ENCODE measurements at places on chromosomes 5 and 9.

- no peak for DNase-seq
Measured at GRCh38 chr5:74570250-74570649, 70.3 kb downstream of the ENC1 start.

GRCh38 chr5:170301981-170302652, 4.5 kb upstream of the LCP2 start:
- no peak for DNase-seq

- DNase-seq, result peak; percentile 26
Measured at GRCh38 chr5:43171926-43172325, 20.1 kb upstream of the NIM1K start.

GRCh38 chr9:80866576-80867227, 822.6 kb downstream of the TLE1 start:
- no peak for DNase-seq

- no peak for DNase-seq
Measured at GRCh38 chr9:116975126-116975525, 288.0 kb downstream of the TRIM32 start.

DNA sequence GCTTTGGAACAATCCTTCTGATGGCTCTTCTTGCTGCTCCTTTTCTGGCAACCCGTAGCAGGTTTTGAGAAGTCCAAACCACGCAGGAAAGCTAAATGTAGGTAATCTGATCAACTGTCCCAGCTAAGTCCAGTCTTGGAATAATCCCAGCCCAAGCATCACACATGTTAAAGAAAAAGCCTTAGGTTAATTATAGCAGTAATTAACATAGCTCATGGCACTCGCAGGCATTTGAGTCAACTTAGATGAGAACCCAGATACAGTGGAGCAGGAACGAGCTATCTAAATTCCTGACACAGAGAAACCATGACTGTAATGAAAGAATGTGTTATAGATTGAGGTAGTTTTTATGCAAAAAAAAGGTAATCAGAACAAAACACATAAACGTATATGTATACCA, 844.8 kb downstream of the CDH9 start:
- DNase-seq, result no peak

- DNase-seq, result peak; percentile 90
Measured at GRCh38 chr9:33721674-33722358, 73.5 kb upstream of the PRSS3 start.

GRCh38 chr5:33936004-33936380, 194 bp upstream of the RXFP3 start:
- DNase-seq, result peak; percentile 68

GRCh38 chr5:150662731-150663516, 1.9 kb downstream of the MYOZ3 start:
- DNase-seq, result no peak

- peak; percentile 26 for DNase-seq
Measured at GRCh38 chr9:121607434-121608167, 43.8 kb upstream of the DAB2IP start.
